ENCODE measurements at places on chromosomes 6 and 20.

DNA sequence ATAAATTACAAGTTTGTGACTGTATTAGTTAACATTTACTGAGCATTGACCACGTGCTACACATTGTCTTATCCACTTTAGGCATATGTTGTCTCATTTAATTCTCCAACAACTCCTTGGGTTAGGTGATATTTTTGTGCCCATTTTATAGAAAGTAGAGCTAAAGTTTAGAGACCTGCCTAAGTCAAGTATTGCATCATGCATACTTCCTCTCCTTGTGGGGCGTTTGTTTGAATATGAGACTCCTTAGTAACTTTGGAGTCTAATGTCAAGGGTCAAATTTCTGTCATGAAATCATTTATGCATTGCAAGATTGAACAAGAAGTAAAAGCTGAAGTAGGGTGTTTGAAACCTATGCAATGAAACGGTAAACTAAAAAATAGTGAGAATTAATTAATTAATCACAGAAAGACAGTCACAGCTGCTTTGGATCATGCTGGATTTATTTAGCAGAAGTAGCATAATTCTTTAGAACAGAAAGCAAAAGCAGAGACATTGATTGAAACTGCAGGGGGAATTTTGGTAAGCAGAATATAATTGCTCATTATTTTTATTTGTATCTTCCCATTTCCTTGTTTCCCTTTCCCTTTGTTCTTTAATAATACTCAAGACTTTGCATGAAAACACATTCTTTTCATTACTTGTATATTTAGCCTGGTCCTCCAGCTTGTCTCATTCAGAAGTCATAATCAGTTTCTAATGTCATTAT is 1374.4 kb upstream of the GJE1 start:
- DNase-seq, result no peak

GRCh38 chr20:32314768-32315167 is 37.3 kb downstream of the KIF3B start:
- DNase-seq, result no peak

- no peak for DNase-seq
Observed at GRCh38 chr20:3371754-3372153, 35.7 kb downstream of the DNAAF9 start.

DNA sequence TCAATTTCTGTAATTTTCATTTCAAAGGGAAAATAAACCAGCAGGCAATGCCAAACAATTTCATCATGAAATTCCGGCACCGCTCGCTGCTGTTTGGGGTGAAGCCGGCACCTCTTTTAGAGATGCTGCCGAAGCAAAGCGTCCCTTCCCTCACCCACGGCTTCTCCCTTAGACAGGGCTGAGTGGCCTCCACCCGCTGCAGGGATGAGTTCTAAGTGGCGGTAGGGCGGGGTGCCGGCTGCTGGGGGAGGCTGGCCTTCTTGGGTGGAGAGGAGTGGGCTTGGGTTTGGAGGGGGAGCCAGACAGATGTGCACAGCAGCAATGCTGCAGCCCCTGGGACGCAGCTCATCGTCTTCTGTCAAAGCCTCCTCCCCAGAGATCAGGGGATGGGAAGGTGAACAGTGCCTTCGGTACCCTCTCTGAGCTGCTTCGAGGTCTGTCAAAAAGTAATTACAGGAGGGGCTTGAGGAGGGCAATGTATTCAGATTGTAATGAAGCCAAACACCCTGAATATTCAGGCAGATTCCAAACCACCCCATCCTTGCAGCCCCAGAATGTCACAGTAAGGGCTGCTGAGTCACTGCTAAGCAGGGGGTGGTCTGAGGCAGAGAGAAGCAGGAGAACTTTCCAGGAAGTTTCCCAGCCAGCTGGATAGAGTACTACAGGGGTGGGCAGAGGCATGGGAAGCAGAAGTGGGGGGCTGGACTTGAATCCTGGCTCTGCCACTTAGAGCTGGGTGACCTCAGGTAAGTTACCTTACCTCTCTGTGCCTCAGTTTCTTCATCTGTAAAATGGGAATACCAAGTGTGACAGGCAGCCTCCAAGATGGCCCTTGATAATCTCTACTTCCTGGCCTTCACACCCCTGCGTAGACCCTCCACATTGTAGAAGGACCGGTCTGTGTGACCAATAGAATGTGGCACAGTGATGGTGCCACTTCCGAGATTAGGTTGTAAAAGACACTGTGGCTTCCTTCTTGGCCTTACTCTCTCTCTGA is 96.6 kb downstream of the SULF2 start:
- DNase-seq, result no peak

DNA sequence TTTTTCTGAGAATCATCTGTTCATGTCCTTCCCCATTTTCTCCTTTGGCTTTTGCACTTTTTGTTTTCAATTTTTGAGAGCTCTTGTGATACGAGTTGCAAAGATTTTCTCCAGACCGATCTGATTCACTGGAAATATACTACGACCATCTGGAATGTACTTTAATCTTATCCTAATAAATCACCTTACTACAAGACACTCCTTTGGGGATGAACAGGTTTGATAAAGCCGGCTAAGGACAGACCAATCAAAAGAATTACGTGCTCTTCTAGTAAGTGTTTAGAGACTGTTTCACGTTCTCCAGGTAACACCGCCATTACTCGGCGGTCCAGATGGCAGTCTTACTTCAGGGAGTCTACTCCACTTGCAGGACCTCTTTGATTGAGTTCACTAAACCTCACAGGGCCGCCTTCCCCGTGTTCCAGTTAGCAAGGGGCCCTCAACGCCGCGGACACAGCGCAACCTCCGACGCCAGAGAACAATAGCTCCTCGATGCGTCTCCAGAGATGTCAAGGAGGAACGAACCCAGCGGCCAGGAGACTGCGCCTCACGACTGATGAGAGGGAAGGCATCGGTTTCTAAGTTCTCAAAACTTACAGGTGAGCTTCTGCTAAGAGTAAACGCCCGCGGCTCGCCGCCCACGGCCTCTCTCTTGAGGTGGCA is 920 bp upstream of the WTAP start:
- no peak for DNase-seq

DNA sequence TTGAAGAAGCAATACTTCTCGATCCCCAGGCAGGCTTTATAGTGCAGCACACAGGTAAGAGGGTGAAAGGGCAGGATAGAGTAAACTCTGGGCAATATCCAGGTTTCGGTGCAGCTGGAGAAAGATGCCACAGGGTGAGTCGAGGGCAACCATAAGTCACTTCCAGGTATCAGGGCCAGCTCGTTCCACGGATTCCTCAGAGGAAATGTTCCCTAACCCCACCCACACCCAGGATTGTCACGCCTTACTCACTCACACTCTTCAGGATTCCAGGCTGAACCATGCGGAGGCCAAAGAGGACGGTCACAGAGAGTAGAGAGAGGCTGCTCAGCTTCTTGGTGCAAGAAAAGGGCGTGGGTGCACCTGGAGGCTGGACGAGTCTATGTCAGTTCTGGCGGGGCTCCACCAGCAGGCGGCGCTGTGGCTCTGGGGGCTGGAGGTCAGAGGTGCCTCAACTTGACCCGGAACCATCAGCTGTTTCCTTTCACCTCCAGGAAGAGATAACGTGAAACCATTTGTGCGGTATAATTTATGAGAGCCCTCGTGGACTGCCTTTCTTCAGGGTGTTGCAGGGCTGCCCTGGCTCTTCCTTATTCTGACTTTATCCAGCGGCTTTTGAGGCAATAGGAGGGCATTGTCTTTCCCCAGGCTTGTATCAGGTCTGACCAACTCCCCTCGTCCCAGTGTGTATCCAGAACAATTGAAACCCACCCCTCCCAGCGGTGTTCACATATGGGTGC is 14.5 kb upstream of the WFDC12 start:
- peak; percentile 60 for DNase-seq

DNA sequence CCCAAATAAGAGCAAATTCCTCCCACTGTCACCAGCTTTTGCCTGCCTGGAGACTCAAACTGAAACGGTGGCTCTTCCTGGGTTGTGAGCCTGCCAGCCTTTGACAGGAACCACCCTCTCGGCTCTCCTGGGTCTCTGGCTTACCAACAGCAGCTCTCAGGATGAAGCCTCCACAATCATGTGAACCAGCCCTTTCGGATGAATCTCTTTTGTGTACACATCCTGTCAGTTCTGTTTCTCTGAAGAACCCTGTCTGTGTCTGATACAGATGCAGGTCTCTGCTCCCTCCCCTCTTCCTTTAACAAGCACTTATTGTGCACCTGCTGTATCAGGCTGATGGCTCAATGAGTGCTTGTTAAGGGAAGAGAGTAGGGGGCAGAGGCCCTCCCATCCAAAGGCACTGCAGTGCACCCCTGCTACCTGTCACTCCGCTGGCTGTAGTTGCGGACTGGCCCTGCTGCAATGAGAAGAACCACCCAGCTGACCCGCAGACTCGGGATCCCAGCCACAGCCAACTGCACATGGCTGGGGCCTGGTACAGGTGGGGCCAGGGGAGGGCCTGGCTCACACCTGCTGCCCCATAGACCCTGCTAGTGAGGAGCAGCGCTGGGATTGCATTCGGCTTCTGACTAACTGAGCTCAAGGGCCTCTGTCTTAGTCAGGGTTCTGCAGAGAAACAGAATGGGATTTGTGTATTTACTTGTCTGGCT is 120.1 kb upstream of the PMEPA1 start:
- DNase-seq, result no peak

GRCh38 chr20:3276680-3277015 is 37.7 kb upstream of the SLC4A11 start:
- DNase-seq, result peak; percentile 6

DNA sequence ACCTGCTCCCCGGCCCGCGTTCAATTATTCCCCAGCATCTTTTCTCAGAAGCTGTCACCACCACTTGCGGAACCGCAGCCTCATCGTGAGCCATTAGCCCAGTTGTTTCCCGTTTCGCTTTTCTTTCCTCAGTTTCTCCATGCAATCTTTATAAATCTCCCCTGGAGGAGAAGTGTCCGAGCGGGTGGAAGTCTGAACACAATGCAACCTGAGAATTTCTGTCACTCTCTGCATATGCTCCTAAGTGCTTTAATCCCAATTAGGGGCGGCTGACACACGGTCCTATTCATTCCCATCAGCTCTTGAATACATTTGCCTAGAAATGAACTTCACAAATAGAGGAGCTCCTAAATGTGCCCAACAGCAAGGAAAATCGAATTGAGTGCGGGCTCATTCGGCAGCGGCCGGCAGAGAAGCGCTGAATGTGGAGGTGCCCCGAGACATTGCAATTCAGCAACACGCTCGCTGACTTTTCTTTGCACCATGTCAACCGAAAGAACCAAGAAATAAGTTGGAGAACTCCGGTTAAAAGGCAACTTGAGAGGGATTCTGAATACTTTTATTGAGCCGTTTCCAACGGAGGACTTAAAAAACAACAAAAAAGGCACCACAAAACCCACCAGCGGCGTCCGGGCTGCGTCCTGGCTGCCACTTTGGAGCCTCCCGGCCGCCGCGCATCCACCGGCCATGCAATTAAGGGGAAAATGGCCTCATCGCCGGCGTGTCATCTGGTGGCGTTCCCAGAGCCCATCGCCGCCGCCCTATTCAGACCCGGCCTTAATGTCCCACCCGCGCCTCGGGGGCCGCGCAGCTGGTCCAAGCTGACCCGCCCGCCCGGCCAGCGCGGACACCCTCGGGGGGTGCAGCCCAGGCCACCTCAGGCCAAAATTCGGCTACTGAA is 3.9 kb upstream of the PRDM13 start:
- peak; percentile 43 for DNase-seq

DNA sequence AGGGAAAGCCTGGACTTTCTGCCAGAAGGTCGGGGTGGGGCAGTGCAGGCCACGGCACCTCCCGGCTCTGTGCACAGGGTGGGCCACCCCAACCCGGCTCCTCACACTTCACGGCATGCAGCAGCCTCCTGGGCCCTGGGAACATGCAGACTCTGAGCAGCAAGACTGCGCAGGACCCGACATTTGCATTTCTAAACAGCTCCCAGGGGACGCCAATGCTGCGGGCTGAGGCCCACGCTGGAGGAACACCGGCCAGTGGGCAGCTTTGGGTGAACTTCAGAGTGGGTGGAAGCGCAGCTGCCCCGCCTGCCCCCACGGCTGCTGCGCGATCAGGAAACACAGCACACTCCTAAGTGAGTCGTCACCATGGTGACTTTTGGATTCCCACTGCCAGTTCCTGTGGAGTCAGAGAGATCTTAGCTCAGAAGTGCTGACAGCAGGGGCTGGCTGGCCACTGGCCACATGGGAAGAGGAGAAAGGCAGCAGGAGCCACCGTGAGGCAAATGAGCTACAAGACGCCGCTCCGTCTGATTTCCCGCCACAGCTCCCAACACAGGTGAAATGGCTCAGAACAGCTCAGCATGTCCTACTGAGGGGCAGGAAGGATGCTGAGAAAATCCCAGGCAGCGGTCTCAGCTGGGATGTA is 52.1 kb downstream of the RNASET2 start:
- DNase-seq, result no peak

DNA sequence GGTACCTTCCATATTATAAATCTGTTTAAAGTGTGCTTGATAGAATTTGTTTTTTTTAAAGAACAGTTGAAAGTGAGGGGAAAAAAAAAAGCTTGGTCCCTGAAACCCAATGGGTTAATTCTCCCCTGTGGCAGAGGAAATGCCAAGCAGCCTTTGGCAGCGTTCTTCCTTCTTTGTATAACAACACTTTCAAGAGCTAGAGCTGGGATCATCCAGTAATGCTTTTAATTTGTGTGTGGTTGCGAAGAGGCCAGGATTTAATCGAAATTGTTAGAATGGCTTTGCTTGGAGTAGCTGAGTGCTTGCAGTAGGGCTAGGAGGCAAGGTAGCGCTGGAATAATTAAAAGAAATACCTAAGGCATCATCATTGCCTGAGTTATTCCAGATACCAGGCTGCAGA is 692.0 kb downstream of the DHX35 start:
- DNase-seq, result no peak

- peak; percentile 87 for DNase-seq
Observed at GRCh38 chr20:31667315-31668285, 29.9 kb downstream of the COX4I2 start.

- peak; percentile 87 for DNase-seq
Observed at GRCh38 chr6:43798688-43799444, 28.9 kb downstream of the VEGFA start.

DNA sequence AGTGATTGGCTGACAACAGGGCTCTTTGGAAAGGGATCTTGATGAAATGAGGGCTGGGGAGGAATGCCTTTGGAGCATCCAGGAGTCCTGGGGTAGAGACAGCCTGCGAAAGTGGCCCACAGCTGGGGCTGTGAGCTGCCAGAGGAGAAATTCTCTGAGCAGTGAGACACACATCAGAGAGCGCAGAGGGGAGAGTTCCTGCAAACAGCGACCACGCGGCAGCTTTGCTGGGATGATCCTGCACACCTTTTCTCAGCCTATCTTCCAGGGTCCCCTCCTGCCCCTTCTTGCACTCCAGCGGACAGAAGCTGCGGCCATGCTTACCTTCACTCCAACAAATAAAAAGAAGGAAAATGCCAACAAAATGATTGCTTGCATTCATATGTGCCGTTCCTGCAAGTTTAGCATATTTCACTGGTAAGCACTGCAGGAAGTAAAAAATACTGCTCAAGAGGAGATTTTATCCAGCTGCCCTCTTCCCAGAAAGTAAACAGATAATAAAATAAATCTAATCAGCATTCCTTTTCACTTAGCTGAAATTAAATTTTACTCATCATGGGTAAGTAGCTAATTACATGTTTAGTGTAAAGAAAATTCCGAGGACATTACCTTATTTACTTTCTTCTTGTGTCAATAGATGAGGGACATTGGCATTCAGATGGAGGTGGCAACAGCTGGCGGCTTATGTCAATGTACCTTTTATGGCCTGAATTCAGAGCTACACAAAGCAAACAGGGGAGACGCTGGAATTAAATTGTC is 339.9 kb upstream of the ARID1B start:
- no peak for DNase-seq
